Lung microvascular endothelial cell (primary cell): ENCODE measurements at places on chromosomes 12 and 14.
A peak's percentile ranks its signal among the peaks of the same experiment; 100 is the strongest.

DNA sequence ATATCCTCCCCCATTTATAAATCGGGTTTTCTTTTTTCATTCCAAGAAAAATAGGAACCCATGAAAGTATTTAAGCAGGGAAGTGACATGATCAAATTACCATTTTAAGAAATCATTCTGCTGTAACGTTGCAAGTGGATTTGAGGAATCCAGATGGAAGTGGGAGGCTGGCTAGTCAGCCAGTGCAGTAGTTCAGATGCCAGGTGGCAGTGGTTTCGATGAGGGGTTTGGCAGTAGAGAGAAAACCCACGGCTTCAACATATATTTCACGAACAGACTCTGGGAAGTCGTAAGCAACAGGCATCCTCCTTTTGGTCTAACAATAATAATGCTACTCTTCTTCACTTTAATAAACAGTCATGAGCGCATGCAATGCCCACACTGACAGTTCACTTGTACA is 25.0 kb downstream of the PDZRN4 start:
- no peak for DNase-seq

DNA sequence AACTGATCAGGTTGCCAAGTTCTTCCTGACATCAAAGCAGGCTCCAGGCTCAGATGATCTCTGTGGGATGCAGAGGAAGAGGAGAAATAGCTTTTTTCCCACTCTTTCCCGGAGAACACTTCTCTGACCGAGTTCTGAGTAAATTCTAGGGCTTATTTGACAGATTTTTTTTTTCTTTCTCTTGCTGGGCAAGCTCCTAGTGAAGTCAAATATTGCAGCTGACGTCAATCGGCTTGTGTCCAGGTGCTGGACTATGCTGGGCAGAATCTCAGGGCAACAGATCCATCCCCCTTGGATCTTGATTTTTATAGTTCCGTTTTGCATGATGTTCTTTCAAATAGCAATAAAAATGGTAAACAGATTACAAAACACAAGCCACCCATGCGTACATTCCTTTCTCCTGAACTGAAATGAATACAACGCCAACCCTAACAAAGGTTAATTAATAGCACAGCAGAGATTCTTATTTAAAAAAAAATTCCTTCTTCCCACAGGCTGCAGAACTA is 182.2 kb downstream of the NOVA1 start:
- no peak for DNase-seq

- no peak for DNase-seq
Observed at GRCh38 chr12:11870041-11870451, 200.7 kb upstream of the BCL2L14 start.

DNA sequence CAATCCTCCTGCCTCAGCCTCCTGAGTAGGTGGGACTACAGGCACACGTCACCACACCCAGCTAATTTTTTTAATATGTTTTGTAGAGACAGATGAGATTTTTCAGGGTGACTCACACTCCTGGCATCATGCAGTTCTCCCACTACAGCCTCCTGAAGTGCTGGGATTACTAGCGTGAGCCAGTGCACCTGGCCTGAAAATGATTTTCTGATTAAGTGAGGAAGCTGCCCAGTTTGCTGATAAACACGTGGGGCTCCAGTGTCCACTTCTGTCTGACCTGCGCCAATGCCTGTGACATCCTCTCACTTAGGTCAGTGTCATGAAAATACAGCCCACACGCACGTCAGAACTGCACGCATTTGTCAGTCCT is 37.0 kb upstream of the SFSWAP start:
- DNase-seq = no peak

DNA sequence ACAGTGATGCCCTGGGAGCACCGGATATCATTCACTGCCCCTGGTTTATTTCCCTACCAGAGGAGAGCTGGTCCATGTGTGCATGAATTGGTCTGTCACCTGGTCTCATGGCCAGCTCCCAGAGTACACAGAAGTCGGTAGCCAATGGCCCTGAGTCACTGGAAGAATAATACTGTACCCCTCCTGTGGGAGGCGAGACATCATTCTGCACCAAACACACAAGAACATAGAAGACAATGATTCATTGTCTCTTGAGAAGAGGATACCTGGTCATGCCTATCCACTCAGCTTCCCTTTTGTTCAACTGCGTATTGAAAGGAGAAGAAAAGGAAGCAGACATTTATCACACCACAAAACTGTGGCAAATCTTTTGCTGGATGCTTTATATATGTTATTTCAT is 216.2 kb downstream of the DPF3 start:
- no peak for DNase-seq

DNA sequence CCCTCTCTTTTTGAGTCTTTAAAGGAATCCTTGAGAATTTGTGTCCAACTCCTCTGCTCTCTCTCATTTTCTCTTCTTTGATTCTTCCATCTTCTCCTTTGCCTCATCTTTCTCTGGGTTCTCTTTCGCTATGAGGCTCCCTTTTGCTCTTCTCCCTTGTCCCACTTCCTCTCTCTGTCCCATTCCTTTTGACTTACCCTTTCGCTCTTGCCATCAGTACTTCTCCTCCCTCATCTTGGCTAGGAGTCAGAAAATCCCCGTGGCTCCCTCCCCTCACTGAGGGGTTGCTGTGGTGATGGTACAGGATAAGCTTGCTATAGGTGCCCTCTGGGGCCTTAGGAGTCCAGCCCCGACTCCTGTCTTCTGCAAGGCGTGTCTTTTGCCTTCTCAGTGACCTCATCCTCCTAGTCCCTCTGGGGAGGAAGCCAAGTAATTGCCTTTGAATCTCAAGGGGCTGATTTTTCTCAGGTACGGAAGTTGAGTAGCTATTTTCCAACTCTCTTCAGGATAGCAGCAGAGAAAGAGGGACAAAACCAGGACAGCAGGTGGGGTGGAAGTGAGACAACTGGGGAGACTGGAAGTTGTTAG is 6.4 kb downstream of the PDE1B start:
- DNase-seq = no peak

DNA sequence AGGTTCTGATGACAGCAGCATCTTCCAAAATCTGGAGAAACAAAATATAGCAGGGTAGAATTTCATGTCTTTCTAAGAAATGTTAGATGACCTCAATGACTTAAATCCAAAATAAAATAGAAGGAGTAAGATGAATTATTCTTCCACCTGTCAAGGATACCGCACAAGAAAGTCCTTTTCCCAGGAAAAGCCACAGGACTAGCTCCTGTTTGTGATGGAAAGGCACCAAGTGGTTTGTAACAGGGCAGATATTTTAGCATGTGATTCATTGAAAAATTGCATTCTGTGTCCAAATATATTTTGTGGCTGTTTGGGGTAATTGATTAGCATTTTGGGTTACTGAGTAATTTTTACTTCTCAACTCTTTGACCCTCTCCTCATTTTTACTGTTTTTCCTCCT is 2.7 kb downstream of the CD163L1 start:
- DNase-seq = no peak

GRCh38 chr12:47039079-47039478 is 40.3 kb upstream of the PCED1B start:
- no peak for DNase-seq

- no peak for DNase-seq
Observed at GRCh38 chr12:113347107-113347506, 11.3 kb upstream of the PLBD2 start.

GRCh38 chr12:105468464-105468863 is 138.0 kb downstream of the C12orf75 start:
- peak; percentile 51 for DNase-seq

- no peak for DNase-seq
Observed at GRCh38 chr12:1883513-1883912, 34.9 kb downstream of the CACNA2D4 start.

DNA sequence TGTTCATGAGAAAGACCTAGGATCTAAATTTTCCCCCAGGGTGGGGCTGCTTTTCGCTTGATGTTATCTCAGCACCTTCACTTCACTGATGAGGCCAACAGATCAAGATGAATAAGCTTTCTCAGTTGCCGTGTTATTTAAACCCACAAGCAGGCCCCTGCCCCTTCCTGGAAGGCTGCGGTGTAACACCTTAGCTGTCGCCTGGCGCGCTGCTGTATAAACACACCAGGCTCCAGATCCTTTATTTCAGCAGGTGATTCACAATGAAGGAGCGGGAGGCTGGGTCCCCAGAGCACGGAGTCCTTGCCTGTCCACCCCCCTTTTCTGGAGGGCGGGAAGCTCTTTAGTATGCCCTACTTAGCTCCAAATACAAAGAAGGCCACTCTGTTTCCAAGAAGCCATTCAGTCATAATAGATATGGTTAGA is 515.4 kb downstream of the FUT8 start:
- DNase-seq = no peak

DNA sequence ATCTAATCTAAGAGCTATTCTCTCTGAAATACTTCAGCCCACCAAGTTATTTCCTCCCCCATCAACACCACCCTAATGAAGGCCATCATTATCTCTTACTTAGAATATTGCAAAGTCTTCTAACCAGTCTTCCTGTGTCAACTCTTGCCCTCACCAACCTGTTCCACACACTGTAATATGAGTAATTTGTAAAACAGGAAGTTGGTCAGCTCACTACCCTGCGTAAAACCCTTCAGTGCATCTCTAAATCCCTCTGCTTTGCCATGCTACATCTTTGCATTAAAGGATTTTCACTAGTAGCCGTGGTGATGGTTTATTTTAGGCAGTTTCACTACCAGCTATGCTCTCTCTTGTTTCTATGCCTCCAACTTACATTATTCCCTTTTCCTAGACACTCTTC is 70.0 kb downstream of the KIF21A start:
- no peak for DNase-seq

GRCh38 chr14:33524244-33524643 is 426.6 kb downstream of the EGLN3 start:
- DNase-seq = no peak

DNA sequence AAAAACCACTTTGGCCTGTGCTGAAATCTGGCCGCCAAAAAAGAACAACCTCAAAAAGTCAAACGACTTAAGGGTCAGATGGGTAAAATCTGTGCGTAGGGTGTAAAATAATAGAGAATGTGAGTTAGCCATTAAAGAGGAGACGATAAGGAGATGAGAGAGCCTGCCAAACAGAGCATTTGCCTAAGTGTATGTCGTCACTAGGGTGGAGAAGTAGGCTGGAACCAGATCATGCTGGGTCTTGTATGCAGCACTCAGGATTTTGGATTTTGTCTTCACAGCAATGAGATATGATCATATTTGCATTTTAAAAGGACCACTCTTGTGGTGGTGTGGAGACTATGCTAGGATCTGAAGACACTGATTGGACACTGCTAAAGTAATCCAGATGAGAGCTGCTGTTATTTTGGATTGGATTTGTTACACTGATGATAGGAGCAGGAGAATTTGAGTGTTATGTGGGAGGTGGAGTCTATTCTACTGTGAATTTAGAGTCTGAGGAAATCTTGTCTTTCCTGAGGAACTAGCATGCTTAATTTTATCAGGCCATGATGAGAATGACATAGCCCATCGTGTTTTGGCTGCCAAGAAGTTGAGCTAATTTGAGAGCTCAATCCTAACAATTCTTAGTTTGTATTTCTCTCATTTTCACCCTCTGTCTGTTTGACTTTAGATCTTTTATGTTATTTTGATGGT is 24.8 kb upstream of the DBX2 start:
- no peak for DNase-seq

DNA sequence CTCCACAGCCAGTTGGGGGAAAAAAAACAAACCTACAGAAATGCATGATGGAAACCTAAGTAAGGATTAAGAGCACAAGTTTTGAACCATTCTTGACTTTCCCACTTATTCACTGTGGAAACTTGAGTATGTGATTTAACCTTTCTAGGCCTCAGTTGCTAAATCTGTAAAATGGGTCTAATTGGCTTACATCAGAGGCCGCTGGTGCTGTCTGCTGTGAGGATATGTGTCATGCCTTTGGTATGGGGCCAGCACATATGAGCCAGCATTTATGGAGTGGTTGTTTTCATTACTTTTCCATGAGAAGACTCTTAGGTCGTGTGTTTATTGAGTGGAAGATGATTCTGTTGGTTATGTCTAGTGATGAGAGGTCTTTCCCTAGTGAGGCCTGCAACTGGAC is 102.4 kb downstream of the ESR2 start:
- peak; percentile 67 for DNase-seq

DNA sequence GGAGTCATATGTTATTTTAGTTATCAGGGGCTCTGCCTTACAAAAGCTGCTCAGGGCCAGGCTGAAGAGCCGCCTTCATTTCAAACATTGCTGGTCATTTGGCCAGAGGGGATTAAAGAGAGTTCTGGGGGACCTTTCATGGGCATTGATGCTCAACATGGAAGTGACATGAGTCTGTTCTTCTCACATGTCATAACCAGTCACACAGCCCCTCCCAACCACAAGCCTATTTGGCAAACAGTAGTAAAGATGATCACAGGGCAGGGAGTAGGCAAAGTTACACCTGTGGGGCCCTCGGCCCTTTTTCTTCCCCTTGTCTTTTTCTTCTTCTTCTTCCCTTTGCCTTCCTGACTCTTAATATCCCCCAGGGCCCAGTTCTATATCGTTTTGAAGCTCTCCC is 33.3 kb downstream of the CFAP54 start:
- DNase-seq = no peak

- no peak for DNase-seq
Observed at GRCh38 chr14:66696326-66696725, 188.4 kb downstream of the GPHN start.

- peak; percentile 96 for DNase-seq
Observed at GRCh38 chr14:69716478-69717187, 50.3 kb upstream of the SRSF5 start.

- DNase-seq = no peak
Observed at GRCh38 chr12:117903110-117903840, 65.5 kb downstream of the KSR2 start.

DNA sequence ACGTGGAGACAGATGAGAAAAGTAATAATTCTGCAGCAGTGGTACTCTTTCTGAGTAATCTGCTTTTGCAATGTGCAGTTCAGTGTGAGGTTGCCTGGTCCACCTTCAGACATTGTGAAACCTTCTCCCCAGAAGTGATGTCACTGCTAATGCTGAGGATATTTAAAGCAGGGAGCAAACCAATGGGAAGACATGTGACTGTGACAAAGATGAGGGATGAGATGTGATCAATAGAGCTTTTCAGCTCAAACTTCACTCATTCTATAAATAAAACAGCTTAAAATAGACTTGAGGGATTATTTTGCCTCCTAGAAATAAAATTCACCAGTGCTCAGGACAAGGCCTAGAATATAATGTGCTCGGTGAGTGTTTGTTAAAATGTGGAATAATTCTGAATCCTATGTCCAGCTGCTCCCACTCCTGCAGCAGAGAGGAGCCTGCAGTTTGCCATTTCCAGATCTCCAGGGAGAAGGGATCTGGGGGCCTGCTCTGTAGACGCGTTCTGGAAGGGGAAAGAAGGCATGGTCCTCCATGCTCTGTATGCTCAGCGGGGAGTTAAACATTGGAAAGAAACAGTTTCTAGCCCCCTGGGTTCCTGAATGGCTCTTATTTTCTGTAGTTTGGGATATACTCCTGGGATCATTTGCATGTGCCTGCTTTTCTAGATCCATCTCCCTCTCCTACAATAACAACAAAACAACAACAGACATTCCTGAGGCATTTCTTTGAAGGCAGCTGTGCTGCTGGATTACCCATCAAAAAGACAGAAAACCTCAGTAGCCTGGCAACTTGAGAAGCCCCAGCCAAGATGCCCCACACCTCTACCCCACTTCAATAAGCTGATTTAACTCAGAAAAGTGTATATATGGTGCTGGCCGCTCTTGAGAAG is 8.9 kb downstream of the SLC7A8 start:
- no peak for DNase-seq
